PC-9 (cell line): ENCODE measurements at places on chromosomes 12 and 14. TPM values are rescaled to one million over a fixed set of nuclear protein-coding genes. Genes with fewer than 3 reads are reported as not detected.

GRCh38 chr12:104730763-104731162, 227.3 kb downstream of the SLC41A2 start:
- H3K36me3 ChIP-seq, result no peaks in the 10 kb centered on the region; the same call in 1 of the 2 replicates
- no peaks in the 10 kb centered on the region; the same call in 1 of the 2 replicates for H3K4me1 ChIP-seq
- no peaks in the 10 kb centered on the region for H3K27me3 ChIP-seq
- no peak overlapping the region for H3K27ac ChIP-seq

Gene ATN1
- 158 and 159 TPM in 2 replicates for total RNA-seq

Gene STXBP6
- 10.0 and 12.3 TPM in 2 replicates for total RNA-seq

Gene PTPN21
- total RNA-seq, result 4.0 and 4.7 TPM in 2 replicates

Gene TMCC3
- 10.0 and 19.9 TPM in 2 replicates for total RNA-seq

Gene ARMH4
- total RNA-seq, result not detected in 2 replicates

GRCh38 chr12:71873821-71874220, 34.3 kb downstream of the TBC1D15 start:
- peaks cover 3% of the 10 kb centered on the region; the same call in 1 of the 2 replicates for H3K36me3 ChIP-seq
- H3K27me3 ChIP-seq, result no peaks in the 10 kb centered on the region
- H3K4me1 ChIP-seq, result peaks cover 10% of the 10 kb centered on the region; the same call in 1 of the 2 replicates
- DNase-seq, result no peak

Gene KRT77
- total RNA-seq, result not detected in 2 replicates
